Calu3 (cell line): ENCODE measurements at places on chromosomes 4 and X. TPM values are rescaled to one million over a fixed set of nuclear protein-coding genes. Genes with fewer than 3 reads are reported as not detected.

GRCh38 chr4:113447769-113448168 is 313.8 kb downstream of the CAMK2D start:
- no peak overlapping the region for H3K4me3 ChIP-seq
- no peak for DNase-seq
- no peak overlapping the region for H3K27ac ChIP-seq
- no peaks in the 10 kb centered on the region for H3K27me3 ChIP-seq

DNA sequence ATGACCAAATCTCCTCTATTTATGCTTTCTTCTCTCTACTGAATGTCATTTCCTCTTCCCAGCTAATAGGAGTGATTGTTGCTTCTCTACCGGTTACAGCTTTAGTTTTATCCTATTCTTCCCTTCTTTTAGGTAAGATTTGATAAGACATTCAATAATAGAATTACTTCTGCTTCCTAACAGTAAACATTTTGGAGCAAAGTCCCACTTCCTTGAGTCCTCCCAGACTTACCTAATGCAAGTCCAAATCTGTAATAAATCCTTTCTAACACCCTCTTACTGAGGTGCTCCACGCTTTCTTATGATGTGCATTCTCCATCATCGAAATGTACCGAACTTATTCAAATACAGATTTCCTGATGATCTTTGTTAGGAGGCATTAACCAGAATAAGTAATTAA is 79.2 kb upstream of the GPM6A start:
- H3K4me1 ChIP-seq = no peaks in the 10 kb centered on the region
- no peak overlapping the region for H3K4me3 ChIP-seq
- DNase-seq = no peak
- no peaks in the 10 kb centered on the region for H3K36me3 ChIP-seq

- DNase-seq = no peak
- peak overlapping the region; percentile 85 for H3K27ac ChIP-seq
- no peak overlapping the region for H3K4me3 ChIP-seq
- H3K36me3 ChIP-seq = peaks cover 5% of the 10 kb centered on the region
- peaks cover 25% of the 10 kb centered on the region for H3K4me1 ChIP-seq
- no peaks in the 10 kb centered on the region for H3K27me3 ChIP-seq
These were observed 293.6 kb upstream of the FAT4 start for GRCh38 chr4:125021189-125021588.

GRCh38 chr4:156255230-156256007 is 301.8 kb upstream of the CTSO start:
- H3K27me3 ChIP-seq = no peaks in the 10 kb centered on the region
- H3K27ac ChIP-seq = no peak overlapping the region
- no peaks in the 10 kb centered on the region for H3K4me1 ChIP-seq
- no peak for DNase-seq

GRCh38 chr4:182454440-182455013 is 211.3 kb downstream of the TENM3 start:
- DNase-seq = no peak
- H3K4me3 ChIP-seq = no peak overlapping the region
- no peak overlapping the region for H3K27ac ChIP-seq
- H3K4me1 ChIP-seq = no peaks in the 10 kb centered on the region
- H3K36me3 ChIP-seq = peaks cover 2% of the 10 kb centered on the region

GRCh38 chr4:37665333-37666320 is 20.5 kb downstream of the RELL1 start:
- H3K36me3 ChIP-seq = peaks cover 9% of the 10 kb centered on the region
- H3K27me3 ChIP-seq = no peaks in the 10 kb centered on the region
- DNase-seq = no peak

DNA sequence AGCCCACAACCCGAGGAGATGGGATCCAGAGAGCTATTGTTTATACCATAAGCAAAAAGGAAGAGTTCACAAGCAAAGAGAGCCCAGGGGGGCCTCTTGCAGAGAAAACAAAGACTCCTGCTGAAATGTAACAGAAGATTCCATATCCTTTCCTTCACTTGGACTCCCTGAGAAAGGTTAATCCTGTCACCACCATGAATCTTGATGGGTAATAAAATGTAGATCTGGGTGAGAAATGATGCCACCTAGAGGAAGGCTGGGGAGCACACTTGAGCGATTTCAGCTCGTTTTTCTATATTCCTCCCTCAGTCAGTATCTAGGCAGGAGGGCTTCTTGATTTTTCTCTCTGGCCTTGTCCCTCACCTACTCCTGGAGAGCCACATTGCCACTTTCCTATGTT is 10.2 kb upstream of the KCNE5 start:
- no peak overlapping the region for H3K27ac ChIP-seq
- H3K4me1 ChIP-seq = no peaks in the 10 kb centered on the region
- H3K4me3 ChIP-seq = no peak overlapping the region
- H3K36me3 ChIP-seq = no peaks in the 10 kb centered on the region

GRCh38 chrX:65642914-65643491 is 24.5 kb upstream of the MSN start:
- peak; percentile 6 for DNase-seq
- H3K27me3 ChIP-seq = no peaks in the 10 kb centered on the region
- no peaks in the 10 kb centered on the region for H3K36me3 ChIP-seq
- H3K4me1 ChIP-seq = peaks cover 21% of the 10 kb centered on the region
- no peak overlapping the region for H3K4me3 ChIP-seq

Gene CSAG2
- not detected in 2 replicates for total RNA-seq
